ENCODE measurements at places on chromosomes 2 and 18. TPM values are rescaled to one million over a fixed set of nuclear protein-coding genes. Genes with fewer than 3 reads are reported as not detected.

The GDF7 gene
- total RNA-seq: 0.06 TPM

The CAPN14 gene
- 0.31 TPM for total RNA-seq

The FECH gene
- 21.5 TPM for total RNA-seq

The ESCO1 gene
- total RNA-seq: 45.9 TPM

The PAX3 gene
- not detected for total RNA-seq

The CFAP65 gene
- total RNA-seq: 1.3 TPM

The SLC9A4 gene
- 0.05 TPM for total RNA-seq

The SERPINB10 gene
- not detected for total RNA-seq

The KIF1A gene
- total RNA-seq: 58.8 TPM

The SPC25 gene
- total RNA-seq: 49.9 TPM

The UPP2 gene
- total RNA-seq: not detected

The COBLL1 gene
- total RNA-seq: 24.3 TPM

The C2orf72 gene
- 3.9 TPM for total RNA-seq

The TUBA3E gene
- total RNA-seq: not detected

The GKN2 gene
- total RNA-seq: not detected

The TBC1D8 gene
- 13.9 TPM for total RNA-seq

The SLC39A10 gene
- total RNA-seq: 116 TPM

The DSG4 gene
- not detected for total RNA-seq

The ASB18 gene
- not detected for total RNA-seq

The GEN1 gene
- 24.5 TPM for total RNA-seq

The TBR1 gene
- 2.4 TPM for total RNA-seq

The EGR4 gene
- total RNA-seq: 0.15 TPM

The MEP1B gene
- not detected for total RNA-seq

The ST8SIA5 gene
- total RNA-seq: 0.24 TPM

The CPLX4 gene
- not detected for total RNA-seq

The TMEM200C gene
- total RNA-seq: 4.8 TPM

Data from endodermal cell (in vitro differentiated cells).